Kidney (tissue), 22 donors: ENCODE measurements at places on chromosomes 2 and 18. TPM values are rescaled to one million over a fixed set of nuclear protein-coding genes. Genes with fewer than 3 reads are reported as not detected.
A peak's percentile ranks its signal among the peaks of the same experiment; 100 is the strongest.

- H3K27ac ChIP-seq = peak overlapping the region; percentile 74
- no peaks in the 10 kb centered on the region for H3K27me3 ChIP-seq
- H3K4me3 ChIP-seq = peak overlapping the region; percentile 35
- H3K36me3 ChIP-seq = no peaks in the 10 kb centered on the region
- H3K4me1 ChIP-seq = peaks cover 17% of the 10 kb centered on the region
- DNase-seq = no peak
Observed at GRCh38 chr2:95297639-95298395, 670 bp downstream of the KCNIP3 start.

GRCh38 chr2:33746208-33746800 lies 147.2 kb upstream of the FAM98A start:
- no peaks in the 10 kb centered on the region for H3K4me1 ChIP-seq
- H3K4me3 ChIP-seq = no peak overlapping the region
- H3K27me3 ChIP-seq = no peaks in the 10 kb centered on the region

DNA sequence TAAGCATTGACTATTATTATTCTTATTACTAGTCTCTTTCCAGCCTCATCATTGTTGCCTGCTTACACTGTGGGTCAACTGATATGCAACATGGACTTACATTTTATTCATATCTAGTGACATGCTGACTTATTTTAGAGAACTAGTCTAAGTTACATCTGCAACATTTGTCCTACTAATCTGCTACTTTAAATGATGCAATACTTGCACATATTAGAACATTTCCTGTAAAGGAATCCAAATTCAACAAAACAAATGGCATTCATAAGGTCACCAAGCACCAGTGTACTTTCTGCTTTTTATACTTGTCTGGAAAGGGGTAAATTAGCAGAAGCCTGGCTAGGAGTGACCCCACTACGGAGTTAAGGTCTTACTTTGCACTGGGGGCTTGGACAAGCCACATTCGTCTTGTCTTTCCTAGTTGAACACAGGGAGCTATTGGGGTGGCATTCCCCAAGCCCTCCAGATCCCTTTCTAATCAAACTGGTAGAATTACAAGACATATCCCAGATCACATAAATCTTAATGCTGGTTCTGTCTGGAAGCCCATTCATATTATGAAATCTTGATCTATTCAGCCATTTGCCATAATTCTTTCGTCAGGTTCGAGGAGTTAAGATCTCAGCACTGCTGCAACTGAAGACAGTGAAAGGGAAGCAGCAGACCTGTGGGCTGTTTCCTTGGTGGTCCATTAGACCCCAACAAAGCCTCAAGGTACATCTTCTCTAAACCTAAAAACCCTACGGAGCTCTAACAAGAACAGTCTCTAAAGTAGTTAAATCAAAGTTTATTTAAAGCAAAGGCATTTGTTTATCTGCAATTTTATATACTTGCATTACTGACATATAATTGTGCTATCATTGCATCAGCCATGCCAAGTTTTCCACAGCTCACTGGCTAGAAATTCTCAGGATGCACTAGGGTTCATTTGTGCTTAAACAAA lies 49.9 kb upstream of the RTN4 start:
- no peaks in the 10 kb centered on the region for H3K36me3 ChIP-seq
- peak overlapping the region; percentile 57 for H3K27ac ChIP-seq
- no peaks in the 10 kb centered on the region for H3K4me1 ChIP-seq
- H3K27me3 ChIP-seq = no peaks in the 10 kb centered on the region
- DNase-seq = no peak
- H3K4me3 ChIP-seq = no peak overlapping the region

DNA sequence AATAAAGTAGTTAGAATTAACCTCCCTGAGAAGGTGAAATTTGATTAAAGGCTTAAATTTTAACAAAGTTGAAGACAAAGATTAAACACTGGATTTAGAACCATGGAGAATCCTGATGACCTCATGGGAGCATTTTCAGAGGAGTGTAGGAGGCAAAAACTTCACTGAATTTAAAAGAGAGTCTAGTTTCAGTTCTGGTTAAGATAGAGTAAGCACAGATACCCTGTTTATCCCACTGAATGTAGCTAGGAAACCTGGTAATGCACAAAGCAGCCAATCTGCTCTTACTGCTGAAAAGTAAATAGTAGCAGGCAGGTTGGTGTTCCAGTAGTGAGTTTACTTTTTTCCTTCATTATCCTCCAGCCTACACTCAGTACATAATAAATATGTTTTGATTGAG lies 654.9 kb upstream of the SYT4 start:
- no peaks in the 10 kb centered on the region for H3K27me3 ChIP-seq
- DNase-seq = peak; percentile 32
- peak overlapping the region; percentile 48 for H3K27ac ChIP-seq
- H3K4me3 ChIP-seq = no peak overlapping the region
- H3K36me3 ChIP-seq = no peaks in the 10 kb centered on the region

GRCh38 chr2:42099438-42100173 lies 51.8 kb downstream of the PKDCC start:
- peak overlapping the region; percentile 86 for H3K27ac ChIP-seq
- no peak overlapping the region for H3K4me3 ChIP-seq
- no peaks in the 10 kb centered on the region for H3K36me3 ChIP-seq
- no peak for DNase-seq

DNA sequence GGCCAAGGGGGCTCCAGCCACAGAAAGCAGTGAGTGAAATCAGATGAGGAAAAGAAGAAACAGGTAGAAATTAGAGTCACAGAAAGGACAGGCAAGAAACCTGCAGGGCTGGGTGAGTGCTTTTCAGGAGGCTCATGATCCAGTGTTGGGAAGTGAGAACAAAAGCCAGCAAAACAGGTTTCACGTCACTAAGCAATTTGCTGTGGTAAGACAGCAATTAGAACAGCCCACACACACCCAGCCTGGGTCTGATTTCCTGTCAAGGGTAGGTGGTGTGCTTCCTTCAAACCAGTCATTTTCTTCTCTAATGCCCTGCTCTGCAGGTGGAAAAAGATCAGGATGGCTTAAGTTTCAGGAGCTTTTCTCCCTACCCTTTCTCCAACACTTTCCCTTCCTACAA lies 52.9 kb upstream of the XDH start:
- no peak overlapping the region for H3K4me3 ChIP-seq
- H3K4me1 ChIP-seq = no peaks in the 10 kb centered on the region
- H3K27me3 ChIP-seq = no peaks in the 10 kb centered on the region
- no peaks in the 10 kb centered on the region for H3K36me3 ChIP-seq
- no peak for DNase-seq

- no peaks in the 10 kb centered on the region for H3K36me3 ChIP-seq
- DNase-seq = no peak
- H3K27me3 ChIP-seq = no peaks in the 10 kb centered on the region
- no peak overlapping the region for H3K27ac ChIP-seq
- no peak overlapping the region for H3K4me3 ChIP-seq
Observed at GRCh38 chr18:68507781-68508180, 207.1 kb downstream of the TMX3 start.

- no peak for DNase-seq
- no peaks in the 10 kb centered on the region for H3K36me3 ChIP-seq
- H3K27ac ChIP-seq = no peak overlapping the region
Observed at GRCh38 chr2:1647417-1648240, 96.7 kb downstream of the PXDN start.

- H3K27me3 ChIP-seq = no peaks in the 10 kb centered on the region
- no peak overlapping the region for H3K27ac ChIP-seq
- no peaks in the 10 kb centered on the region for H3K36me3 ChIP-seq
- no peak overlapping the region for H3K4me3 ChIP-seq
- DNase-seq = no peak
Observed at GRCh38 chr2:106972782-106973181, 86.8 kb upstream of the ST6GAL2 start.

LYG2 gene
- polyA plus RNA-seq = not detected

CRYGD gene
- polyA plus RNA-seq = not detected

CRYBA2 gene
- polyA plus RNA-seq = not detected
